HepG2 (cell line): ENCODE measurements at places on chromosomes 13 and 19.

- peak; percentile 24 for DNase-seq
Observed at GRCh38 chr19:45638930-45639729, at the start of gene EML2. TSS of gene EML2 (minus strand) at chr19:45639397. CDS start at chr19:45639376, 21 bp downstream.

DNA sequence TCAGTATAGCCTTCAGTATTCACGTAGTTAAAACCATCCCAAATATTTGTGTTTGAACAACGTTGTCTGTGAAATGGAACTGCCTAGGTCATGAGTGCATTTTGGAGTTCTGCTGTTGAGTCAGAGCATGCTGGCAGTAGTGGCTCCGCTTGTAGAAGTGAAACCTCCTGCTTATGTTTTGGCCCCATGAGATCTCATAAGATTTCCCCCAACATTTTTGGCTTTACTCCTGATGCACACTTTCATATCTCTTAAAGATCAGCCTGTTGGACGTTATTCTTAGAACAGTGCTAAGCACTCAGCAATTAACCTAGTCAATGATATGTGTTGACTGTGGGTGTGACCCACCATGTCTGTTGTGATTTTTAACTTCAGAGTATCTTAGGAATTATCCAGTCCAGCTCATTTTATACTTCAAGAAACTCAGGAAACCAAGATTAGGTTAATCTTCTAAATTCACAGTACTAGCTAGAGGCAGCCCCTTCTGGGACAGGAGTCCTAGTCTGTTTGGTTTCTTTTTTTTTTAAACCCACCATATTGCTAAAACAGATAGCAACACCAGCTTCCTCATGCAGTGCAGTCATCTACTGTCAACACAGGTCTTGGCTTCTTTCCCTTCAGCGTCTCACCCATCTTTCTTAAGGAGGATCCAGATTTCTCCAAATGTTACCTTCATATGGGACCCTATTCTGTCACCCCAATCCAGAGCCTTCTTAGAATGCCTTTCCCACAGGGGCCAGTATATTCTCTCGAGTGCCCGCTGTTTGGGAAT lies 26.2 kb downstream of the RAP2A start:
- no peak for DNase-seq

DNA sequence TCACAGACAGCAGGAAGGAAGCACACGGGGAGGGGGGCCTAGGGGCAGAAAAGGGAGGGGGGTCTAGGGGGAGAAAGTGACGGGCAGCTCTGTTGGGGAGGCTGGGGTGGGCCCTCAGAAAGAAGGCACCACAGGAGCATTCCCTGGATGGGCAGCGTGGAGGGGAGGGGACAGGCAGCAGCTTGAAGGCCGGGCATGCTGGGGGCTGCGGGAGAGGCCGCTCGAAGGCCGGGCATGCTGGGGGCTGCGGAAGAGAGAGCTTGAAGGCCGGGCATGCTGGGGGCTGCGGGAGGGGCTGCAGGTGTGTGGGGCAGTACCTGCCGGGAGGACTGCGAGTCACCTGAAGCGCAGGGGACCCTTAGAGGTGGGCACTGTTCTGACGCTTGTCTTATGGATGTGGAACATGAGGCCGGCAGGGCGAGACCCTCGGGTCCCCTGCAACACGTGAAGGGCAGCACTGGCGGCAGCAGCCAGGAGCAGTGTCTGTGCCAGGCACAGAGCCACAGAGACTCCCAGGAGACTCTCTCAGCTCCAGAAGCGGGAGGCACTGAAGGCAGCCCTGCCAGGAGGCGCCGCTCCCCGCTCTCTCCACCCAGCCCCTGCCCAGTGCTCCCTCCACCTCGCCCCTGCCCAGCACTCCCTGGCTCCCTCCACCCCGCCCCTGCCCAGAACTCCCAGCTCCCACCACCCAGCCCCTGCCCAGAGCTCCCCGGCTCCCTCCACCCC lies 13.3 kb downstream of the ZNF787 start:
- DNase-seq, result no peak

DNA sequence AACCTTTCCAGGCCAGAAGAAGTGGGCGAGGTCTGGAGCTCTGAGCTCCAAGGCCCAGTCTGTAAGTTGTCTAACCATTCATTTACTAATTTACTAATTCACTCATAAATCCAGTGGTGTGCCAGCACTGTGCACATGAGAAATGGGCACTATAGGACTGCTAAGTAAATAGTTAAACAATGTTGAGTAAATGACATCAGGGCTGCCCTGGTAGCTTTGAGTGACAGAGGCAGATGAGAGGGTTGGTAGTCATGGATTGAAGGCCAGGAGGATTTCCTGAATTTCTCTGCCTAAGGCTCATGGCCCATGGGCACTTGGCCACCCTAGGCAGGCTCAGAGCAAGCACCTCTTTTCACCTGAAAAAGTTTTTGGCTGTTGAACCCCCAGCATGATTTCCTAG lies 216.9 kb upstream of the RXFP2 start:
- no peak for DNase-seq

DNA sequence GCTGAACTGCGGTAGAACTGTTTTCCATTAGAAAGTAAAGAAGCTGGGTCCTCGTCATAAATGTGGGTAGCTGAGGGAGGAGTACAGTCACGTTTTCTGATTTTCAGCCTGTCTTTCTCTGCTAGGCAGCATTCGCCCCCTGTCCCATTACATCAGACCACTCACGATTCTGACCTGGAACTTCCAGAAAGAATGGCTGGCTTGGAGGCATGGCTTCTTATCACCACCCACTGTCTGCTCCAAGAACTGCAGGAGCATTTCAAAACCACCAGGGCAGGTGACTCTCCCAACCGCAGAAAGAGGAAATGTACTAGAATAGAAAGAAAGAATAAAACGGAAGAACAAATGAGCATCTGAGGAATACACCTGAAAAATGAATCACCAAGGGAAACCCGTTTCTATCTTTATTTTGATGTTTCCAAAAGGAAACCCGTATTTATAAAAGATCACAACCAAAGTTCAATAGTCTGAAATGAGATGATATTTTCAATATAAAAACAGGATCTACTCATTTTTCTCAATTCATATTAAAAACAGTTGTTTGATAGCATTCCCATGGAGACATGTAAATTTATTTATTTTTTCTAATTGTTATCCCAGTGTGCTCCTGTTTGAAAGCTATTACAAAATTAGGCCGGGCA lies 22.1 kb upstream of the POMP start:
- DNase-seq, result peak; percentile 58

DNA sequence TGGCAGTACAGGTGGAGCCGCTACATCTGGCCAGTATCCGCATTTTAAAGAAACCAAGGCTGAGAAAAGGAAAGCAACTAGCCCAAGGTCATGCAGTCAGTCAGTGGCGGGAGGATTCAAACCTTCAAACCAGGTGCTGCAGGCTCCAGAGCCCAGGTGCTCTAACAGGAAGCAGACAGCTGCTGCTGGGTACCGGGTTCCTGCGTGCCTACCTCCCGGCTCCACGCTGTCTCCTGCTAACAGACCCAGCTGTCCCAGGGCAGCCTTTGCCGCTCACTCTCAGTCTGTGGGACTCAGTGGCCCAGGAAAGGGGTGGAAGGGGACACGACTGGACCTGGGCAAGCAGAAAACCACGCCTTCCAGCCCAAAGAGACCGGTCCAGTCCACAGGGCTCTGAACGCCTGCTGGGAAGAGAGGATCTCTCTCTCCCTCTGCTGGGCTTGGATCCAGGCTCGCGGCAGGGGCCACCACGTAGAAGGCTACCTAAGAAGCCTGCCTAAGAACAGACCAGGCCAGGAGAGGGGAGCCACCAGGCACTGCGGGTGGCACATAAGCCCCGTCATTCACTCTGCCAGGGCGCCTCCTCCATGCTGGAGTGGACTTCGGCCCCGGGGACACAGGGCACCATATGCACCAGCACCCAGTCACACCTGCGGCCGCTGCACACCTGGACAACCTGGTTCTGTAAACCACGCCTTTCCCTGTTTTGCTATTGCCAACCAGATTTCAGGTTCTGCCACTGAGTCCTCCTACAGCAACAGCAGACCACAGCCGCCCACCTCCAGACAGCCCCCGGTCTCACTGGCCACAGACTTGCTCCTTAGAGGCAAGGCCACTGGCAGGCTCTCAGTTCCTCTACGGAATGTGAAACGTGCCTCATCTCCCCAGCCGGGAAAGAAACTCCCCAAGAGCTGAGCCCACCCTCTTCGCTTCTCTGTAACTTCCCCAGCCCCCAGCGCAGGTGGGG lies 4.6 kb downstream of the DAPK3 start:
- no peak for DNase-seq

DNA sequence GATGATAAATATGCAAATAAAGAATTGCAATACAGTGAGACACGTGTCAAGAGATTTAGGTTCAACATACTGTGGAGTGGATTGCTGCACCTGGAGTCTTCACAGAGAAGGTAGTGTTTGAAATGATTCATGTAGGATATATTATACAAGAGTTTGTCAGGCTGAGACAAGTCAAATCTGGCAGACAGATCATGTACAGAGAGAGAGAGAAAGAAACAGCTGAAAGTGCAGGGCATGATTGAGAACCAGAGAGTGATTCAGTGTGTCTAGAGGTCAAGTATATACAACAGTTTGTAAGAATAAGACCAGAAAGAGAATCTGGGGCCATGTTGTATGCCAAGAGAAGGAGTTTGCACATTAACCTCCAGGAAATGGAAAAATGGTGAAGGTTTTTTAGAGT lies 2.1 kb upstream of the VWA8 start:
- no peak for DNase-seq

- DNase-seq, result no peak
Observed at GRCh38 chr13:42266473-42266872, 5.5 kb upstream of the AKAP11 start.

DNA sequence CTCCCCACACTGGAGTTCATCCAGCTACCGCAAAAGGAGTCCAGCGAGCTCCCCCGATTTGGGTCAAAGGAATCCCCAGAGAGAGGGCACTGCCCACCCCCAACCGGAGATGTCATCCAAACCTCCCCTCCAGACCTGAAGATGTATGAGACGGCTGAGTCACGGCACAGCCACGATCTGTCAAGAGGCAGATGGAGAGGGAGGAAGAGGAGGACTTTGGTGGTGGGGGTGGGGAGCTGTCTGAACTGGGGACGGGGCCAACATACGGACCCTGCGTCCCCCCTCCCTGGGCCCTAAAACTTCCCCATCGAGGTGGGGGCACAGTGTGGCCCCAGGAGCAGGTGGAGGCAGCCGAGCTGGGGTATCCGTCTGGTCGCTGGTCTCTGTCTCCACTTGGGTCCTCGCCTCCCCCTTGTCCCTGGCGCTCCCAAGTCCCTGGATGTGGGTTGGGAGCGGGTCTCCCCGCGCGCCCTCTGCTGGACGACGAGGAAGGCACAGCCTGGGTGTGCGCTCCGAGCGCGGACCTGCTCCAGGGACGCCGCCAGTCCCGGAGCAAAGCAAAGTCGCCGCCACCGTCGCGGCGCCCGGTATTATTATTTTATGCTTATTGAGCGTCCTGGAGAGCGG lies 3.8 kb downstream of the PDE4A start:
- peak; percentile 58 for DNase-seq

DNA sequence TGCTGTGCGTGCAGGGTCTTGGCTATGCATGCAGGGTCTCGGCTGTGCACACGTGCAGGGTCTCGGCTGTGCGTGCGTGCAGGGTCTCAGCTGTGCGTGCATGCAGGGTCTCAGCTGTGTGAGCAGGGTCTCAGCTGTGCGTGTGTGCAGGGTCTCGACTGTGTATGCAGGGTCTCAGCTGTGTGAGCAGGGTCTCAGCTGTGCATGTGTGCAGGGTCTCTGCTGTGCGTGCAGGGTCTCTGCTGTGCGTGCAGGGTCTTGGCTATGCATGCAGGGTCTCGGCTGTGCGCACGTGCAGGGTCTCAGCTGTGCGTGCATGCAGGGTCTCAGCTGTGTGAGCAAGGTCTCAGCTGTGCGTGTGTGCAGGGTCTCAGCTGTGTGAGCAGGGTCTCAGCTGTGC lies 42.5 kb downstream of the RAB20 start:
- DNase-seq, result no peak

- peak; percentile 10 for DNase-seq
Observed at GRCh38 chr13:30743319-30744055, 8.1 kb downstream of the ALOX5AP start.

DNA sequence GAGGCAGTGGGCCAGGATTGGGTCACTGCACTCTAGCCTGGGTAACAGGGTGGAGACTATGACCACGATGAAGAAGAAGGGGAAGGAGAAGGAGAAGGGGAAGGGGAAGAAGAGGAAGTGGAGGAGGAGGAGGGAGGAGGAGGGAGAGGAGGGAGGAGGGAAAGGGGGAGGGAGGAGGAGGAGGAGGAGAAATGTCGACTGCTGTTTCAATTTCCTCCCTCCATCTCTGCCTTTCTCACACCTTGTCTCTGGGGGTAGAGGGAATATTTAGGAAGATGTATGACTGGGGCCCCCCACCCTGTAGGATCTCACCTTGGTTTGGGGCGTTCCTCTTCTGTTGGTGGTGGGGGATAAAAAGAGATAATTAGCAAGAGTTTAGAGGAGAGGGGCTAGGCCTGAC lies 3.8 kb downstream of the TNNT1 start:
- no peak for DNase-seq

- no peak for DNase-seq
Observed at GRCh38 chr13:54573186-54573585, 1544.6 kb downstream of the OLFM4 start.

DNA sequence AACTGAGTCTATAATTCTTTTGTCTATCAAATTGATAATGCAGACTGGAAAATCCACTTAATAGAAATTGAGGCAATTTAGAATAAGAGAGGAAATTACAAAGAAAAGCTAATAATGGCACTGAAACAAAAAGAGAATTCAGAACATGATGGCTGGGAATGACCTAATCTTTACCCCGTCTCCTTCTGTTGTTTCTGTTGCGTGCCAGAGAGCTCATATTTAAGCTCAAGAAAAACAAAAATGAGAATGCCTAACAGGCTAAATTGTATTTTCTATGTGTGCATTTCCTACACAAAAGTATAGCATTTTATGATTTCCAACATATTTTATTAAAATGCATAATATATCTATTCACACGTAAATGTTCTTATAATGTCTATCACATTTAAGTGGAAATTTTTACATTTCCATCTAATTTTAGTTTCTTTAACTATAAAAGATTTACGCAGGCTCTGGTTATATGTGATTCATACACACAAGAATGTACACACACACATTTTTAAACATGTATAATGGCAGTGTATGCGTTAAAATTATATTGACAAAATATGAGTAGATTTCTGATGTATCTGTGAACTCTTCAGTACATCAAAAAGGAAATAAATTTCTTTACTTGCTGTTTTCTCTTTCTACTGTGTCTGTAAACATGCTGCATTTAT lies 432.3 kb downstream of the SLITRK6 start:
- DNase-seq, result no peak

DNA sequence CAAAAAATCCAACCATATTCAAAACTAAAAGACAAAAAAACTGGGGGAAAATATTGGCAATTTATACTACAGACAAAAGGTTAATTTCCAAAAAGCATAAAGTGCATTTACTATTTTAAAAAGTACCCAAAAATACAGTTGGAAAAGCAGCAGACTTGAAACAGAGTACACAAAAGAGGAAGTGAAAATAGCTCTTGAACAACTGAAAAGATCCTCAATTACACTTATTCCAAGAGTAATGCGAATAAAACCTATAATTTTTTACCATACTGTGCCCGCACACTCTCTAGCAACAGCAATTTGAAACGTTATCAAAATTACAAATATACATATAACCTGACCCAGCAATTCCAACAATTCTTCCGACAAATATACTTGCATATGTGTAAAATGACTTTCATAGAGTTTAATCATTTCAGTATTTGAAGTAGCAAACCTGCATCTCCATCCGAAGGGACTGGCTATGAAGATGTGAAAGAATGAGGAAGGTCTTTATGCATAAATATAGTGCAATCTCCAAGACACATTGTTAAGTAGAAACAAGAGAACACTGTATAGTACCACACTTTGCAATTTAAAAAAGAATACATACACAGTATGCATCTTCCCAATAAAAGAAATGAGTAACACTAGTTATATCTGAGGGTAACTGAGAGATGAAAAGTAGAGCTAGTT lies 25.4 kb downstream of the ALG5 start:
- no peak for DNase-seq
